ENCODE measurements at places on chromosomes 3 and 15.

DNA sequence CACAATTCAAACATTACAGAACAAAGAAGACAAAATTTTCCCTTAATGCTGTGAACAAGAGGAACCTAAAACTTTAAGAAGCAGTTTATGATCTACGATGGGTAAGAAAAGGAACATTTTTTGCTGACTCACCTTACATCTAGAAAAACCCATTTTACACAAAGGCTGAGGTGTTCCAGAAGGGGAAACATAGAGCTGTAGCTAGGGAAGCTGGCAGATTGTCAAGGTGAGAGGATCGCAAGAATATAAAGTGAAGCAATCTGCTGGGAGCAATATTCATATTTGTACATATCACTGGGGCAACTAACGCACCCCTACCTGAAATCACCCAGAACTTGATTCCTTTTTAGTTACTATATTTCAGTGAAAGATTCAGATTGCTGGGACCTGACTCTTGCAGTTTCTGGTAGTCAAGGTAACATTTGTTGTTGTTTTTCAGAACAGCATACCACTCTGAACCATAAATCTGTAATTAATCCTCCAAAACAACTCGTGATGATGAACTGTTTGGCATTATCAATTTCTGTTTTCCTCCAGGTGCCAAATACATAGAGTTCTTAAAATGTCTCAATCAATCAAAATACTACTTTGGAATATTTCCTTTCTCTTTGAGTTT lies 184.1 kb upstream of the LRRC3B start:
- peak; percentile 17 for DNase-seq
- no peak overlapping the region for H3K4me3 ChIP-seq
- H3K36me3 ChIP-seq, result no peaks in the 10 kb centered on the region
- H3K27me3 ChIP-seq, result no peaks in the 10 kb centered on the region
- H3K27ac ChIP-seq, result no peak overlapping the region

GRCh38 chr15:92112180-92112579 lies 258.7 kb downstream of the SLCO3A1 start:
- H3K4me1 ChIP-seq, result no peaks in the 10 kb centered on the region
- DNase-seq, result no peak
- H3K27me3 ChIP-seq, result no peaks in the 10 kb centered on the region
- H3K36me3 ChIP-seq, result no peaks in the 10 kb centered on the region

- H3K27ac ChIP-seq, result no peak overlapping the region
- H3K36me3 ChIP-seq, result no peaks in the 10 kb centered on the region
- H3K4me1 ChIP-seq, result no peaks in the 10 kb centered on the region
- H3K4me3 ChIP-seq, result no peak overlapping the region
- no peaks in the 10 kb centered on the region for H3K27me3 ChIP-seq
Measured at GRCh38 chr15:87369269-87369668, 887.3 kb downstream of the NTRK3 start.

GRCh38 chr3:163622384-163622783 lies 1455.9 kb downstream of the SI start:
- DNase-seq, result no peak
- no peak overlapping the region for H3K27ac ChIP-seq
- H3K36me3 ChIP-seq, result no peaks in the 10 kb centered on the region
- no peaks in the 10 kb centered on the region for H3K27me3 ChIP-seq

Measured in body of pancreas (tissue), 4 donors.